Right kidney (tissue), 9 donors: ENCODE measurements at places on chromosomes 3 and 15.

- no peak for DNase-seq
Measured at GRCh38 chr15:37055481-37055880, 44.9 kb downstream of the MEIS2 start.

DNA sequence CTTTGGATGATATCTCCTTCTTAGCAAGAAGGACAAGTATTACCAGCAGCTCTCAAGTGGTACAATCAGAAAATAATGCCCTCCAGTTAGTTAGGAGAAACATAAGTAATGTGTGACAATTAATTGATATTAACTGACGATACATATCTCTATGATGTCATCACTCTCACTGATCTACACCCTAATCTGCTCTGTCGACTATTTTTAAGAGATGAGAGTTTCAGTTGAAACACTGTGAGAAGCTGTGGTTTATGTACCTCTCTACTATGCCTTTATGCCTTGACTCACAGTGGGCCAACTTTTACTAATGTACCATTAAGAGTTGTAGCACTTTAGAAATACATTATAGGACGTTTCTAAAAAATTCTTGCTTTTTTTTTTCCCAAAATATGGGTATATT is 8.6 kb downstream of the CEP152 start:
- DNase-seq = no peak

DNA sequence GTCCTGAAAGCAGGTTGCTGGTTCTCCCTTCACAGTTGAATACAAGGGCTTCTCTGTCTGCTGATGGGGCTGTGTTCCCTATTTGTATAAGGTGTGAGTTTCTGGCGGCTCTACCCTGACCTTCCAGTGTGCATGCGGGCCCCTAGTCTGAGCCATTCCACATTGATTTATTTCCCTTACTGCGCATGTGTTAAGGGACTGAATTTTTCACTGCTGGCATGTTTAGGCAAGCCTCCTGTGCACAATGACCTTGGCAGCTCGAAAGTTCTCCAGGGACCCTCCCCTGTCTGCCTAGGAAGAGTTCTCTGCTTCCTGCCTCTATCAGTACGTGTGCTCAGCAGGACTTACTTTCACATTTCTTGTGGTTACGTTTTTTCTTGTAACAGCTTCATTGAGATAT is 11.4 kb downstream of the TRAK1 start:
- DNase-seq = no peak

GRCh38 chr15:40762919-40763800 is 708 bp upstream of the GCHFR start:
- peak; percentile 90 for DNase-seq

DNA sequence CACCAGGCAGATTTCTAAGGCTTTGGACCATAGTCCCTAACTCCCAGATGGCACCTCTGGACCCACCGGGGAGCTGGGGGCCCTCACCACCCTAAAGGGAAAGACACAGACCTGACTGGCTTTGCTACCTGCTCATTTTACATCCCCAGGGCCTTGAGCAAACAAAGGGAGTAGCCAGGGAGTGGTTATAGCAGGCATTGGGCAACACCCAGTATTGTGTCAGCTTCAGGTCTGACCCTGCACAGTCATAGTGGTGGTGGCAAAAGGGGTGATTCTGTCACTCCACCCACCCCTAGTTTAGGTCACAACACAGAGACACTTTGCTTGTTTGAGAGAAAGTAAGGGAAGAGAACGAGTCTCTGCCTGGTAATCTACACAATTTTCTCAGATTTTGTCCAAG is 352.5 kb downstream of the DIPK2A start:
- no peak for DNase-seq
